ENCODE measurements at places on chromosomes 7 and 10. TPM values are rescaled to one million over a fixed set of nuclear protein-coding genes. Genes with fewer than 3 reads are reported as not detected.

LIPK gene
- total RNA-seq, result 0.17 TPM

SUGCT gene
- 23.3 TPM for total RNA-seq

AFAP1L2 gene
- not detected for total RNA-seq

SLC39A12 gene
- total RNA-seq, result not detected

SLC13A1 gene
- not detected for total RNA-seq

- peak; percentile 71 for DNase-seq
Measured at GRCh38 chr7:140898786-140899536, 25.8 kb downstream of the BRAF start.

GRCh38 chr10:17883621-17884020 is 68.1 kb upstream of the SLC39A12 start:
- no peak for DNase-seq

DNA sequence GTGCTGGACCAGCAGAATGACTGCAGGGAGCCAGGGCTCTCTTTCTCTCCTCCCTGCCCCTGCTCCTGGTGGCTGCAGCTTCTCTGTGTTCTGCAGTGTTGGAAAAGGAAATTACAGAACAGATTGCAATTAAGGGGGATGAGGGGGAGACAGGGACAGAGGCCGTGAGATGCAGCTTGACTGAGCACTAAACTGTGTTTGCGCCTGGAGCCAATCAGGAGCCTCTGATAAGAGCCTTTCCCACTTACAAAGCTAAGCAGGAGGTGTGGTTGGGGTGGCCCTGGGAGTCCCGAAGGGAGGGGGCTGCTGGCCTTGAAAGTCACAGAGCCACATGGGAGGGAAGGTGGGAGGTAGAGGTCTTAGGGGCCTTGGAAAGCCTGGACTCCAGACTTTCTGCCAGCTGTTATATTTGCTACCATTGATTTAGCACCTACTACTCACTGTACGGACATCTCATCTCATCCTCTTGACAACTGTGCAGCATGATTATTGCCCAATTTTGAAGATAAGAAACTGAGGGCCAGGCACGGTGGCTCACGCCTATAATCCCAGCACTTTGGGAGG is 26.7 kb downstream of the TRIM8 start:
- DNase-seq, result no peak
